DMS53 (cell line): ENCODE measurements at places on chromosomes 13 and 19.
A peak's percentile ranks its signal among the peaks of the same experiment; 100 is the strongest.

DNA sequence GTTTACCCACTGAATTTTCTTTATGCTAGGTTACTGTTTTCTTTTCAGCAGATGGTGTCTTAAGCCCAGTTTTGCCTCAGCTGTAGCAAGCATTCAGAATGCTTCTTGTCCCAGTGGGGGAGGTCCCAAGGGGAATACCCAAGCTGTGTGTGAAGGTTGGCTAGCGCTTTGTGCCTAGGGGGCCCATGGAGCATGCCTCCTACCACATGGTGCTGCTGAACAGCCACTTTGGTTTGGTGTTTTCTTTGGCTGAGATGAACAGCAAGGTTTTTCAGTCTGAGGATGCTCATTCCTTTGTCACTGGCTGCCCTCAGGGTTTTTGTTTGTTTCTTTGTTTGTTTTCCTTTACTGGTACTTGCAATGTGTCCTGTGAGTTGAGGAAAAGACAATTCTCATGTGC, 99.0 kb downstream of the PCDH20 start:
- DNase-seq: no peak

GRCh38 chr19:16030964-16031871, 45.1 kb upstream of the TPM4 start:
- no peak for DNase-seq

- DNase-seq: no peak
These were observed 66.6 kb downstream of the RUBCNL start for GRCh38 chr13:46320406-46320805.

DNA sequence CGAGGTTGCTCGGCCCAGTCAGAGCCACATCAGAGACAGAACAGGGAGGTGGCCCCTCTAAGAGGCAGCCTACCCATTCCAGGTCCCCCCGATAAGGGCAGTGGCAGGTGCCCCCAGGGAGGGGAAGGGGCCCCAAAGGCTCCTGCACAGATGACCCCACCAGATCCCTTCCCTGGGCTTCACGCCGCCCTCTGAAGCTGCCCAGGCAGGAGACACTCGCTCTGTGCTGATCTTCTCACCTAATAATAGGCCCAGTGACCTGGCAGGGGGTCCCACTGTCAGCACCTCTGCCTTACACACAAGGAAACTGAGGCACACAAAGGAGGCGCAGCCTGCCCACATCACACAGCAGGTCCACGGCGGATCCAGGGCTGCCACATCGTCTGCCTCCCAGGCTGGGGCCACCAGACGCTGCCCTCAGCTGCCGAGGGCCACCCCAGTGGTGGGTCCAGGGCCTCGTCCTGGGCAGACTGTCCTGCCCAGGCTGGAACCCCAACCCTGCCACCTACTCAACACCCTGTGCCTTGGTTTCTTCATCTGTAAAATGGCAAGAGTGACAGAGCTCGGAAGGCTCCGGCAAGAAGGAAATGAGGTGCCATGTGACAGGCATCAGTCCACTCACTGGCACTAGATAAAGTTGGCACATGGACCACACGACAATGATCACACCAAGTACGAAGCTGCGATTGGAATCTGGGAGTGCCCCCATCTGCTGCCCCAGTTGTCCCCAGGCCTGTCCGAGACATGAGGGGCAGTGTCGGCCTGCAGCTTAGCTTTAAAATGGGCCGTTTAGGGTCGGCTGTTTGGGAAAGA, 56.5 kb downstream of the KLF2 start:
- DNase-seq: no peak

DNA sequence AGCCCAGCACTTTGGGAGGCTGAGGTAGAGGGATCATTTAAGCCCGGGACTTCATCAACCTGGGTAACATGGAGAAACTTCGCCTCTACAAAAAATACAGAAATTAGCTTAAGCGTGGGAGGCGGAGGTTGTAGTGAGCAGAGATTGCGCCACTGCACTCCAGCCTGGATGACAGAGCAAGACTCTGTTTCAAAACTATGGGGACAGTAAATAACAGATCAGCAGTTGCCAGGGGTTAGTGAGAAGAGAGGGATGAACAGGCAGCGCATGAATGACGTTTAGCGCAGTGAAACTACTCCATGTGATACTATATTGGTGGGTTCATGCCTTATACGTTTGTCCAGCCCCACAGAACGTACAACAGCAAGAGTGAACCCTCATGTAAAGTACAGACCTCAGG, 7.1 kb upstream of the ICAM3 start:
- no peak for DNase-seq

DNA sequence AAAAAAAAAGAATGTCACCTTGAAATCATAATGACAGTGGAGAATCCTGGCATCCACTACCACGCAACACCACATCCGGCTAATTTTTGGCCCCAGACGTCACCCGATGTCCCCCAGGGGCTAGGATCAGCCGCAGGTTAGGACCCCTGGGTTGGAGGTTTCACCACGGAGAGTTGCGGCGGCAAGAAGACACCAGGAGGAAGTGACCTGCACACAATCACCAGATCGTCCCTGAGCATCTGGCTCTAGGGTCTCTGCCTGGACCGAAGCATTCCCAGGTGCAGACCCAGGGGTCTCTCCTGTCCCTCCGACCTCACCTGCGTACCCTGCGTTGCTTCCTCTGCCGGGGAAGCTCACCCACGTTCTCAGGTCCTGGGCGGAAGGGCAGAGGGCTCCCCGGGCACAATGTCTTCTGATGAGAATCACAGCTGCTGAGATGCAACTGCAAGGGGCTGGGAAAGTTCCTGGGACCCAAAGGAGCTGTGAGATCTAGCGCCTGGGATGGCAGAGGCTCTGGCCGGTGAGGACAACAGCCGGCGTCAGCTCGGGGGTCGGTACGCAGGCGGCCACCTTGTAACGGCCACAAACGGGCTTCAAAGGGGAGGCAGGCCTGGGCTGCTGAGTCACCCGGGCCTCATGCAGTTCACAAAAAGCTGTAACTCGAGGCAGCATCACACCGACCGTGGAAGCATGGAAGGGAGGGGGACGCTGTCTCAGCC, 111.2 kb downstream of the GADD45B start:
- DNase-seq: no peak

- no peak for DNase-seq
These were observed 14.7 kb downstream of the RAP2A start for GRCh38 chr13:97448503-97449251.

DNA sequence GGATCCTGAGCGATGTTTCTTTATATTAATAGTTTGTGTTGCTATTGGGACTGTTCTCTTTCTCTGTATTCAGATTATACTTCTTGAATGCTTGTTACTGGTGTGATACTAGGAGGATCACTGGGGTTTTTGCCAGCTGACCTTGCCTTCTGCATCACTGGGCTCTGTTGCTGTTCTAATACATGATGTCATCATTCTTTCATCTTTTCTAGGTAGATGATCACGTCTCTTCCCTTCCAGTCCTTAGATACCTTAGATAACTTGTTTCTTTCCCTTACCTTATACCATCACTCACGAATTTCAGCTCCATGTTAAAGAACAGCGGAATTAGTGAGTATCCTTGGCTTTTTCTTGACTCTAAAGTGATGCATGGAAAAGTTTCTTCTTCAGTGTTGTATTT, at the start of gene OR10H3:
OR10H3 (plus strand) TSS at position 264 of the 400 bp plus-strand sequence. CDS start 3,408 bp downstream, outside the sequence.
- no peak for DNase-seq

- DNase-seq: peak; percentile 11
These were observed 23.2 kb upstream of the CYP2A13 start for GRCh38 chr19:41064974-41065569.

DNA sequence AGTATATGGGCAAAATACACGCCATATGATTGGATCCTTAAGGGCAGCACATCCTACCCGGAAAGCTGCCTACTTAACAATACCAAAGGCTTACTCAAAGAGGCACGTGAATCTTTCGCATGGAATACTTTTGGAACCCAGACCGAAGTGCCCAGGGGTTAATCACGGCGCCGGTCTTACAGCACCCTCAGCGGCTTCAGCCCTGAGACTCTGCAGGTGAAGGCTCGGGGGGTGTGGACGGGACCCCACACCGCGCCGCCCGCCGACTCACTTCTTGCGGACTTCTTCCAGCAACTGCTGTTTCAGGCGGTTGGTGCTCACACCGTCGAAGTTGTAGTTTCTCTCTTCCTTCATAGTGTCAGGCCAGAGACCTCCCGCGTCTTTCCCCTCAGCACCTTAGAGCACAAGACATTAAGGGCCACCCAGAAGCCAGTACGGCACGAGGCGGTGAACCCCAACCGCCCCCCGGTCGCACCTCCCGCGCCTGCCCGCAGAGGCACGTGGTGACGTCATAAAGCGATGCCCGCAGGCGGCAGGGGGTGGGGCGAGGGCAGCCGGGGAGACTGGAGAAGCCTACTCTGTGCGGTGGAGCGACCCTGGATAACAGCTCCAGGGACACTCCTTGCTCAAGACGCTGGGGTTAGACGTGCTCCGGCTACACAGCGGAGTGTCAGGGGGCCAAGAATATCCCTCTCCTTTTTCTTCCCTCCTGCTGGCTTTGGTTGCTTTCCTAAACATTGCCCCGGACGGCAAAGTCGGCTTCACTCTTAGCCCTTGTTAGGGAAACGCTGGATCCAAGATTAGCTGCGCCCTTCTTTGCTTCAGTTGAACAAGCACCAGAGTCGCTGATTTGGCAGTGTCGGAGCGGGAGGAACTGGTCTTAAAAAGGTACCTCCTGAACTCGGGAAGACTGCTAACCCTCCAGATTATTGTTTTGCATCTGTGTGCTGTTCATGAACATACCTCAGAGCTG, at the start of gene CCDC169:
CCDC169 (minus strand) TSS at position 449 of the 973 bp plus-strand sequence; CDS start at position 354, 95 bp downstream.
- peak; percentile 73 for DNase-seq

DNA sequence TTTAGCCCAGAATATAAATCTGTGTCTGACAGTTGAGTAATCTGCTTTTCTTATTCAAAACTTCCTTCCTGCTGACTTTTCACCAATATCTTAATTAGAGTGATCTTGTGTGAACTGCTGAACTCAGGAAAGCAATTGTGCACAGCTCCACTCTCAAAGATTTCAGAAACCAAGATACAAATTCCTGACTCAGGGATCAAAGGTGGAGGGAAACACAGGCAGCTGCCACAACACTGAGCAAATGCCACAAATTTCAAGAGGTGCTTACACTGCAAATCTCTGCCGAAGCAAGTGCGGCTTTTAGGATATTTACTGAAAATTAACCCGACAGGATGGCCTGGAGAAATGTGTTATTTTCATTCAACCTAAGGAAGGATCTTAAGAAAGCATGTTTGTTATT, 111.4 kb downstream of the STOML3 start:
- DNase-seq: no peak

DNA sequence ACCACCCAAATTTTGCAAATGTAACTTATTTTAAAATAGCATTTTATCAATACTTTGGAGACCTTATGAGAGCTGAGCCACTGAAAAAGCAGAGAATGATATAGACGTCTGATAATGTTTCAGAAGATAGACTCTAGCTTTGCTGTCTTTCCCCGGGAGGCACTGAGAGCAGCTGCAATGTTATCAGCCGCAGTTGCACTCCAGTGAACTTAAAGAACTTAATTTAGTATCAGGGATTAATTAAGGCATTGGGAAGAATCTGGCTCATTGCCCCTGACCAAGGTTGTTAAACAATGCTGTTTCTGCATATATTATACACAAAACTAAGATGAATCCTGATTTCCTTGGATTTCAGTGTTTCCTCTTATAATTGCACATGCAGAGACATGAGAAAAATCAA, 75.7 kb upstream of the SGCG start:
- DNase-seq: no peak
